ENCODE measurements at places on chromosomes 16 and 17.

DNA sequence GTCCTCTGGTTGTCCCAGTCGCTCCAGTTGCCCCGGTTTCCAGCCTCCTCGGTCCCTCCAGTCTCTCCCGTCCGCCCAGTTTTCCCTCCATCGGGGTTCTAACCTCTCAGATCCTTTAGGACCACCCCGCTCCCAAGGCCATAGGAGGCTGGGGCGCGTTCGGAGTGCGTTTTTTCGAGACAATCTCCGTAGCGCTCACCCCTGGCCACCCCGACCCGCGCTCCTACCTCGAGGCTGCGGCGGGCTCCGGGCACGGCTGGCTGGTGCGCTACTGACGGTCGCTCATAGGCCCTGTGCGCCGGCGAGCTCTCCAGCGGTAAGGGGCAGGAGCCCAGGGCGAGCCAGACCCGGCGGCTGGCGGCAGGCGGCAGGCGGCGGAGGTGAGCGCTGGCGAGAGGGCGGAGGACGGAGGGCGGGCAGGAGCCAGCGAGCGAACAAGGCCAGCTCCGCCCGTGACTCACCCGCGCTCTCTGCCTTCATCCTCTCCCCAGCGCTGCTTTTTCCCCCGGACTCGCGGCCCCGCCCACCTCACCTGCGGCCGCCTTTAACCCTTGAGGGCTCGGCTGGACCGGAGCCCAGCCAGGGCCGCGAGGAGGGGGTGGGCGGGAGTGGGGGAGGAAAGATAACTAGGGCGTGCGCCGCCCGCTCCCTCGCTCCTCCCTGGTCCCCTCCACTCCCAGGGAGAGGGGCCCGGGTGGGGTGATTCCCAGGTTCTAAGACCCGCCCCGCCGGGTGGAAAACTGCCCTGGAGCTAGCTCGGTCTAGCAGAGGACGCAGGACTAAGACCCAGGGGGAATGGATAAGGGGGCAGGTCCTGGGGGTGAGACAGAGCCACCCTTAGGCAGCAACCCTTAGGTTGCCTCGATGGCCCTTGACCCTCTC is at the start of gene SP6:
Gene SP6, minus strand, starts transcription at position 472 of the 882 bp plus-strand sequence. CDS start 2,734 bp downstream, outside the sequence.
- peak; percentile 65 for DNase-seq

GRCh38 chr17:38341035-38341721 is 2.6 kb downstream of the GPR179 start:
- DNase-seq, result no peak

- no peak for DNase-seq
Measured at GRCh38 chr17:80287806-80288567, 27.3 kb downstream of the RNF213 start.

DNA sequence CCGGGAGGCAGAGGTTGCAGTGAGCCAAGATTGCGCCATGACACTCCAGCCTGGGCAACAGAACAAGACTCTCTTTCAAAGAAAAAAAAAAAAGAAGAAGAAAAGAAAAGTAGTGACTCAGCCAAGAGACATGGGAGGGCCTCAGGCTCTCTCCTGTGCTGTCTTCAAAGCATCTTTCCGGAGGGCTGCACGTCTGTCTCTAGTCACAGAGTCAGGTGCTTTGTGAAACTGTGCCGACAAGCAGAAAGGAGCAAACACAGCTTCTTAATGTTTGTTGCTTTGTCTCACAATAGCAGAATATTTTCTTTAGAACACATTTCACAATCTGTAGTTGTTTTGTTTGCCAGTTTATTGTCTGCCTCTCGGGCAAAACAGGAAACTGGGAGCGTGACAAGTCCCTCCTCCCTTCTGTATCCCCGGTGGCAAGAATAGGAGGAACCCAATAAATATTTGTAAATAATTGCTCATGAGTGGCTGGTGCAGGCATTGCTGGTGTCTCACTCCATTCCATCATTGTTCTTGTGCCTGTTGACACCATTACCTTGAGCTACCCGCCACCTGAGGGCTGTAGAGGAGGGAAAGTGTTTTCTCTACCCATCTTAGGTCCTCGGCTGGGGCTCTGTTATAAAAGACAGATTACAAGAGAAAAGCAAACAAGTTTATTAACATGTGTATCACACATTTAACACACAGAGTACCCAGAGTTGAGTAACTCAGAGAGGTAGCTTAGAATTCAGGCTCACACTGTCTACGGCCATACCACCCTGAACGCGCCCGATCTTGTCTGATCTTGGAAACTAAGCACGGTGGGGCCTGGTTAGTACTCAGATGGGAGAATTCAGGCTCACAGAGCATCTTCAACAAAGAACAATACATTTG is 5.5 kb downstream of the GAST start:
- DNase-seq, result no peak

GRCh38 chr17:63381101-63381729 is 64.9 kb downstream of the CYB561 start:
- DNase-seq, result peak; percentile 56

GRCh38 chr17:9227819-9228407 is 206.6 kb downstream of the NTN1 start:
- DNase-seq, result no peak

GRCh38 chr16:64311241-64311640 is 810.6 kb downstream of the CDH11 start:
- peak; percentile 48 for DNase-seq

DNA sequence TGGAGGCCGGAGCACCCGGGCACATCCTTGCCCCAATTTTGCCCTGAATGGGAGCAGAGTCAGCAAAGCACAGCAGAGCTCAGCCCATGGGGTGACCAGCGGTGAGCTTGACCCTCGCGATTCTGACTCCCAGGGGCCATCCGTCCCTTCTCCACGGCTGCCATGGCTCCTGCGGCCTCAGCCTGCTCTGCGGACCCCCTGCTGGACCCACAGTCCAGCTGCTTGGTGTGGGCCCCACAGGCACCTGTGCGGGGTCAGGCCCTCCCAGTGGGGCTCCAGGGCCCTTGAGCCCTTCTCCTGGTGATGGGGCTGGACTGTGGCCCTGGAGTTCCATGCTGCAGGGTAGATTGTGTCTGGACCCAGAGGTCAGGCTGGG is 144.2 kb downstream of the ENGASE start:
- DNase-seq, result no peak

- no peak for DNase-seq
Measured at GRCh38 chr16:705431-706188, at the start of gene FBXL16. Gene FBXL16, minus strand, starts transcription at chr16:705801. Its CDS starts 8,396 bp downstream, at chr16:697405.

DNA sequence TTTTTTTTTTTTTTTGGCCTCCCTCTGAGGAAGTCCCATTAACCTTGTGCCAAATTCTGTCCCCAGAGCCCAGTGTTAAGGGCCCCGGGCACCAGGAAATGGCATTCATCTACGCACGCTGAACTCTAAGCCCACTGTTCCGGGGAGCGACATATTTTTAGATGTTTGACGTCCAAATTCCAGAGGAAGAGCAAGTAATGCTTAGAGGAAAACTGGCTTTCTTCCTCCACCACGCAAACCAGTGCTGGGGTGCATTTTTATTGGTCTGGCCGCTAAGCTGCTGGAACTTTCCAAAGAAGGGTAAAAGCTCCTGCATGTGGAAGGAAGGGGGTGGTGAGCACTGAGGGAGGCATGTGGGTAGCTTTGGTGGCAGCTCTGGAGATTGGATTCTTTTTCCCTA is 8.3 kb downstream of the WFDC1 start:
- peak; percentile 84 for DNase-seq

DNA sequence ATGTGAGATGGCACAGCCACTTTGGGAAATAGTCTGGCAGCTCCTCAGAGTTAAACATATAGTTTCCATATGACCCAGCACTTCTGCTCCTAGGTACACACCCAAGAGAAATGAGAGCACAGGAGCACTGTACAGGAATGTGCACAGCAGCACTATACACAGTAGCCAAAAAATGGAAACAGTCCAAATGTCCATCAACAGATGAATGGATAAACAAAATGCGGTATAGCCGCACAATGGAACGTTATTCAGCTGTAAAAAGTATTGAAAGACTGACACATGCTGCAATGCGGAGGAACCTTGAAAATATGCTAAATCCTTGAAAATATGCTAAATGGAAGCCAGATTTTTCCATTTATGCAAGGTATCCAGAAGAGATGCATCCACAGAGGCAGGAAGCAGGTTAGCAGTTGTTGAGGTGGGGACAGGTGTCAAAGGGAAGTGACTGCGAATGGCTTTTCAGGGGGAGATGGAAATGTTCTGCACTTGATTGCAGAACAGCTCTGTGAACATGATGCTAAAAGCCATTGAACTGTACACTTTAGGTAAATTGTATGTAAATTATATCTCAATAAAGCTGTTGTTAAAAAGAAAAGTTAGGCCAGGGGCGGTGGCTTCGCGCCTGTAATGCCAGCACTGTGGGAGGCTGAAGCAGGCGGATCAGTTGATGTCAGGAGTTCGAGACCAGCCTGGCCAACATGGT is 80.7 kb downstream of the MPRIP start:
- DNase-seq, result no peak

GRCh38 chr16:88616320-88616719 is 22.1 kb upstream of the IL17C start:
- no peak for DNase-seq

DNA sequence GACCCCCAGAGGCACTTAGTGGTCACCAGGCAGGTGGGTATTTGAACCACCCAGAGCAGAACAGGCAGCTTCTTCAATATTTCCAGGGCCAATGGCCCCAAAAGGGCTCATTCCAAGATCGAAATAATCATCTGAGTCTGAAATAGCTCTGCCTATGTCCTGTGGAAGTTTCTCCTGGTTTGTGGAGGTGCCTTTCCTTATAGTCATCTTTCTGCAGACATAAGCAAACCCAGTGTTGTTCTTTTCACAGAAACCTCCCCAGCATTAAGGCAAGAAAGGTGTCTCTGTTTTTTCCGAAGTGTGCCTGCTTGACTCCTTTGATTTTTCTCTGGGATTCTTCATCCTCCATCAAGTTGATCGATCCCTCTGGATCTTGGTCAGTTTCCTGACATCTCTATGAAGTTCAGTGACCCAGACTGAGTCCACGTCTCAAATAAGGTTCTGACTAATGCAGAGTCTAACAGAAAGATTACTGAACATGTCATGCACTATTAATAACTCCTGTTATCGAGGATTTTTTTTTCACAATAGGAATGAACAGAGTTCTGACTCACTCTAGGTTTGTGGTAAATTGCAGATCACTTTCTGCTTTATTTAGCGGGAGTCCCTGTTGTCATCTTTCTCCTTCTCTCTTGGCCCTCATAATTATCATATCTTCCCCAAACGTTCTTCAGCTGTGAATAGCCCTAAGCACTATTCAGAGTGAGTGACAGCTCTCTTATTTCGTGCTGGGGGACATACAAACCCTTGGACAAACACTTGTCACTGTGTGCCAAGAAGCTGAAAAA is 1.5 kb downstream of the LRRC3C start:
- peak; percentile 95 for DNase-seq

DNA sequence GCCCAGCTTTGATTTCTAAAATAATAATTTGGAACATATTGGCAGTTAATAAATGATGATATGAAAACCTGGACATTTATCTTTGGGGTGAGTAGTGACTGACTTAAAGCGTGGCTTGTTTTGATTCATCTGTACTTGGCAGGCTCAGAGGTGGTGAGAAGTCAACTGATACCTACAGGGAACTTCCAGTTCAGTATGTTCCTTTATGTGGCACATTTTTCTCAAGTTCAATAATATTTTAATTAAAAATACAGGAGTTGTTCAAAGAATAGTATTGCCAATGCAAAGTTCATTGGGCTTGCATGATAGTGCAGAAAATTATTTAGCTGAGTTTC is 34.3 kb downstream of the SLC47A1 start:
- DNase-seq, result no peak

- peak; percentile 69 for DNase-seq
Measured at GRCh38 chr17:77098884-77099545, 41.8 kb upstream of the SEC14L1 start.

- no peak for DNase-seq
Measured at GRCh38 chr16:49462362-49462988, 88.9 kb downstream of the C16orf78 start.

DNA sequence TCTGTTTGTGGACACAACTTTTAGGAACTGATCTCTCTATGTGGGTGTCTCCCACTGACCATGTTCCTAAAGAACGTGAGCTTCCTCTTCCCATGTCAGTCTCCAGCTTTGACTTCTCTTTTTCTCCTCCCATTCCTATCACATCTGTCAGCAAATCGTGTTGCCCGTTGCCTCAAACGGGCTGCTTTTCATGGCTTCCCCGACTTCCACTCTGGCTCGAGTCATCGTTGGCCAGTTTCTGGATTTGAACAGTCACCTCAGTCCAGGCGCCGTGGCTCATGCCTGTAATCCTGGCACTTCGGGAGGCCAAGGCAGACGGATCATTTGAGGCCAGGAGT is 5.4 kb downstream of the ABCC1 start:
- no peak for DNase-seq

DNA sequence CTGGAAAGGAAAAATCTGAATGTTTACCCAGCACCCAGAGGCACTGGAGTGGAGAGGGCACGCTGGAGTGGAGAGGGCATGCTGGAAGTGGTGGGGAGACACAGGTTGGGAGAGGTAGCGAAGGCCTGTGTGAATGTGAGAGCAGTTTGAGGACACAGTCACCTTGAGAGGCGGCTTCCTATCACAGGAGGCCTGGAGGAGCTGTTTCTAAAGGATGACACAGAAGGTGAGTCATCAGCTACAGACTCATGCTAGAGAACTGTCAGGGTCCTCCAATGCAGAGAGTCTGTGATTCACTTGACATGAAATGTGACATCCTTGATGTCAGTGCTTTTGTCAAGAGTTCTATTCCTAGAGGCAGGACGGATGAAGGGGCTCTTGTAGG is 13.8 kb downstream of the CTRL start:
- DNase-seq, result peak; percentile 81

DNA sequence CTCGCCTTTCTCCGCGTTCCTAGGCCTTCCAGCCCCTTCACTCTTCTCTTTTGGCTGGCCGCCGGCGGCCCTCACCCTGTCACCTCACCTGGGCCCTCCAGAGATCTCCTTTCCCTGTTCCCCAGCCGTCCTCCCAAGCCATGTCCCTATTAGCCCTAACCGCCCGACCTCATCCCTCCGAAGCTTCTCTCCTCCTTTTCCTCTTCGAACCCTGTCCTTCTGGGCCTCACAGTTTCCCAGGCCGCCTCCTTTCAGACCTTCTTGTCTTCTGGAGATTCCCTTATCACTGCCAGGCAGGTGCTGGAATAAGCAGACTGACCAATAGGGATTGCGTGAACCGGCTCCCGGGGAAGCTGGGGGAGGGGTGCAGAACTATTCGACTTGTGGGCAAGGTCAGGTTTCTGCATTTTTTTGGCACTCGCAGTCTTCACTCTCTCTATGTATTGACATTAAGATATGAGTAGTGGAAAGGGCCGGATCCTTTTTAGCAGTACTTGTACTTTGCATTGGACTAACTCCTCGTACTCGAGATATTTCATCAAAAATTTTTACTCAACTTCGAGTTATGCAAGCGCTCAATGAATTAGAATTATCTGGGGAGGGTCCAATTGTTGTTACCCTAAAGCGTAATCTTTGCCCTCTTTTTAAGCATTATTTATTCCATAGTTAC is 690 bp downstream of the RHOT1 start:
- DNase-seq, result peak; percentile 79

DNA sequence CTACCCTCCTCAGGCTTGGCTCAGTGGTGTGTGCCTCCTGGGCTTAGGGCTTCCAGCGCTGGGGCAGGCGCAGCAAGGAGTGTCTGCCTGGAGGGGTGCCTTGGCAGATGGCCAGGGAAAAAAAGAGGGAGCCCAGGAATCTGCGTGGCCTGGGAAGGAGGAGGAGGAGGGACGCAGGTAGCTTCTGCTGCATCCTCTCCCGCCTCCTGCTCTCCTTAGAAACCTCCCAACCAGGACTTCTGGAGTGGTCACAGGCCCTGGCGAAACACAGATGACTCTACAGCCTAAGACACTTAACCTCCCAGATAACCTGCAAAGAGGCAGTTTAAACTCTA is 7.3 kb upstream of the BCAR1 start:
- no peak for DNase-seq
